Adrenal gland (tissue), 19 donors: ENCODE measurements at places on chromosomes 16 and 17.

DNA sequence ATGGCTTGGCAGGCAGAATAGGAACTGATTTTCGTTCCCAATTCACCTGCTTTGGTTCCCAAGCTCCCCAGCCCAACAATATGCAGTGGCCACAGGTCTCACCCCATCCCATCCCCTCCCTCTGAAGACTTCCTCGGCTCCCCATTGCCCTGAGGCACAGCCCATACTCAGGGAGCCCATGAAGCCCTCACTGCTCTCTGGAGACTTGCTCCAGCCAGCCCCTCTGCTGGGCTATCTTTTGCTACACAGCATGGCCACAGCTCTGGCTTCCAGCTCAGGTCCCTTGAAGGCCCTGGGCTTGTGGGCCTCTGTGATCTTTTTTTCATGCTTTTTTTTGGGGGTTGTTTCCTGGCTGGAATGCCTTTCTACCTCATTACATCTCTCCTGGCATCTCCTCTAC lies 8.5 kb upstream of the RNF222 start:
- no peak for DNase-seq

- DNase-seq, result no peak
These were observed 101.8 kb upstream of the CDH13 start for GRCh38 chr16:82524976-82525375.

- DNase-seq, result peak; percentile 52
These were observed at the start of gene MYO15B for GRCh38 chr17:75587675-75588595. Gene MYO15B, plus strand, starts transcription at chr17:75587800. Its CDS starts 258 bp downstream, at chr17:75588058.

- no peak for DNase-seq
These were observed 23.6 kb downstream of the CA4 start for GRCh38 chr17:60173304-60173819.

- DNase-seq, result no peak
These were observed 32.6 kb downstream of the CTCF start for GRCh38 chr16:67594956-67595355.

- DNase-seq, result peak; percentile 75
These were observed 32.1 kb downstream of the CCDC40 start for GRCh38 chr17:80068301-80069222.

GRCh38 chr17:39167476-39167875 lies 1.5 kb upstream of the ARL5C start:
- DNase-seq, result no peak

- no peak for DNase-seq
These were observed 336.1 kb downstream of the ZFHX3 start for GRCh38 chr16:72711823-72712222.

GRCh38 chr16:72620348-72620747 lies 427.6 kb downstream of the ZFHX3 start:
- no peak for DNase-seq

DNA sequence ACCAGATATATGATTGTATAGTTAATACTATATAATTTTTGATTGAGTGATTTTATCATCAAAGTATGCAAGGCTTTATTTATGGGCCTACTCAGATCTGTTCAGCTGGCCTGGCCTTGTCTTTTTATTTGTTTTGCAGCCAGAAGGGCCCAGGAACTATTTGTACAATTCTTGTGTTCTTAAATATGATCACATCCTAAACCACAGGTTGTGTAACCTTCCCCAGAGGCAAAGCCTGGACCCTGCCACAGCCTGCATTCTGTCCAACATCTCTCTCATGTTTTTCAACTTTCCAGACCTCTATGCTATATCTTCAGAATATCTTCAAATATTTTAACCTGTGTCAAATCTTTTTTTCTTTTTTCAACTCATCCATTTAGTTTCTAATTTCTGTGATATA lies 410.4 kb upstream of the MON1B start:
- DNase-seq, result no peak

GRCh38 chr16:84673203-84673535 lies 24.9 kb downstream of the KLHL36 start:
- DNase-seq, result no peak

DNA sequence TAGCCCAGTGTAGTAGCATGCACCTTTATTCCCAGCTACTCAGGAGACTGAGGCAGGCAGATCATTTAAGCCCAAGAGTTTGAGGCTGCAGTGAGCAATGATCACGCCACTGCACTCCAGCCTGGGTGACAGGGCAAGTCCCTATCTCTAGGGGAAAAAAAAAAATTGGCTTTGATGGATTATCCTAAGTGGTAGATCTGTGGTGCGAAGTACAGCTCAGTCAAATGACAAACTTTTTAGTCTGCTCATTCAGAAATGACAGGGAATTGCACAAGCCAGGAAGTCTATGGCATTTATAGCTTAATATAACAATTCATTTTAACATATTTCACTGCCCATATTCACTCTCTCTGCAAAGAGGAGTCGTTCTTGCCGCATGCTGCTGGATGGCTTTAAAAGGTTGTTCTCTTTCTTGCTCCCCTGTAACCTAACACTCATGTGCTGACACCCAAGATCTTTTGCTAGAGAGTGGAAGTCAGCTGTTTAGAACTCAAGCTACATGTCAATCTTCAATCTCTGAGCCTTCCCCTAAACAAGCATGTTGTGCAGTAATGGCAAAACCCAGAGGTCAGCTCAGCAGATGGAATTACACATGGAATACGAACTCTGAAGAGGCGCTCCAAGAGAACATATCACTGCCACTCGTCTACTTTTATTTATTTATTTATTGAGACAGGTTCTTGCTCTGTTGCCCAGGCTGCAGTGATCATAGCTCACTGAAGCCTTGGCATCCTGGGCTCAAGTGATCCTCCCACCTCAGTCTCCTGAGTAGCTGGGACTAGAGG lies 32.8 kb downstream of the RNF157 start:
- DNase-seq, result no peak

DNA sequence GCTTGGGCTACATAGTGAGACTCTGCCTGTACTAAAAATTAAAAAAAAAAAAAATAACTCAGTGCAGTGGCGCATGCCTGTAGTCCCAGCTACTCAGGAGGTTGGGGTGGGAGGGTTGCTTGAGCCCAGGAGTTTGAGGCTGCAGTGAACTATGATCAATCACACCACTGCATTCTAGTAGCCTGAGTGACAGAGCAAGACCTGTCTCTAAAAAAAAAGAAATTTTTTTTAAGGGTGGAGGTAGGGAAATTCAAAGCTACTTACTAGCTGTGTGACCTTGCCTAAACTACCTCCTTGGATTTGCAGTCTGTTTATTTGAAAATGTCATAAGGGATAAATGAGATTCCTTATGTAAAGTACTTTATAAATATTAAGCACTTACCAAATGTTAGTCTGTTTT lies 3.4 kb upstream of the SMPD3 start:
- no peak for DNase-seq

GRCh38 chr16:27449434-27450195 lies 47.6 kb downstream of the IL21R start:
- DNase-seq, result no peak

- peak; percentile 49 for DNase-seq
These were observed 356.2 kb downstream of the SEC14L1 start for GRCh38 chr17:77496831-77497577.

GRCh38 chr17:63917646-63918045 lies 993 bp downstream of the GH1 start:
- no peak for DNase-seq

GRCh38 chr17:64687961-64688360 lies 25.9 kb upstream of the SMURF2 start:
- no peak for DNase-seq

GRCh38 chr17:31231852-31232251 lies 65.2 kb downstream of the OMG start:
- no peak for DNase-seq

GRCh38 chr16:2056077-2056476 lies 8.3 kb downstream of the TSC2 start:
- DNase-seq, result no peak

GRCh38 chr17:43755389-43755875 lies 3.2 kb downstream of the SOST start:
- DNase-seq, result no peak

DNA sequence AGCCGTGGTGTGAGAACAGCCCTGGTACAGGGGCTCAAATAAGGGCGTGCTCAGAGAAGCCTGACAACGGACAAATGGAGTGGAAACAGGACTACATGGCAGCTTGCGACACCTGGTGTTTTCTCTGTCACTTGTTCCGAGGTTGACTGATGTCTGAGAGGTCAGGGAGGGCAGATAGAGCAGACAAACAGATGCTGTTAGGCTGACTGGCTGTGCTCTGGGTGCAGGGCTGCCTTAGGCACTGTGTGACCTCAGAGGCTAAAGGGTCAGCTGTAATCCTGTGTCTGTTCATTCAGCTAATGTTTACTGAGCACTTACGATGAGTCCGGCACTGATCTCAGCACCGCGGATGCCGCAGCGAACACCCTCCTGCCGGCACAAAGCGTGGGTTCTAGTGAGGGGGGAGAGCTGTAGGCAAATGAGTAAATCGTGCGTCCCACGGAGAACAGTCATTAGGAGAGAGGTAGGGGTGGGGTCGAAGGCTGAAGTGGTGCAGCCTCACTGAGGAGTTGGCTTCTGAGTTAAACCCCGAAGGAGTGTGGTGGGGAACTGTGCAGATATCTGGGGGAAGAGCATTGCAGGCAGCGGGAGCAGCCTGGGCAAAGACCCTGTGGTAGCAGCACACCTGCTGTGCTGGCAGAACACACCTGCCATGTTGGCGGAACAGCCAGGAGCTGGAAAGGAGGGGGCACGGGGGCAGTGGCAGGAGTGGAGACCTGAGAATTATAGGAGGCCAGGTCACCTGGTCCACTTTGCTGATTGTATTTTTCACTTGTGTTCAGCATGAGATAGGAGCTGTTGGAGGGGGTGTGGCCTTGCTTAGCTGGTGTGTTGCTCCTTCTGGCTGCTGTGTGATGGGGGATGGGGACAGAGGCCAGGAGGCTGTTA lies 35.0 kb downstream of the GPT2 start:
- DNase-seq, result no peak

DNA sequence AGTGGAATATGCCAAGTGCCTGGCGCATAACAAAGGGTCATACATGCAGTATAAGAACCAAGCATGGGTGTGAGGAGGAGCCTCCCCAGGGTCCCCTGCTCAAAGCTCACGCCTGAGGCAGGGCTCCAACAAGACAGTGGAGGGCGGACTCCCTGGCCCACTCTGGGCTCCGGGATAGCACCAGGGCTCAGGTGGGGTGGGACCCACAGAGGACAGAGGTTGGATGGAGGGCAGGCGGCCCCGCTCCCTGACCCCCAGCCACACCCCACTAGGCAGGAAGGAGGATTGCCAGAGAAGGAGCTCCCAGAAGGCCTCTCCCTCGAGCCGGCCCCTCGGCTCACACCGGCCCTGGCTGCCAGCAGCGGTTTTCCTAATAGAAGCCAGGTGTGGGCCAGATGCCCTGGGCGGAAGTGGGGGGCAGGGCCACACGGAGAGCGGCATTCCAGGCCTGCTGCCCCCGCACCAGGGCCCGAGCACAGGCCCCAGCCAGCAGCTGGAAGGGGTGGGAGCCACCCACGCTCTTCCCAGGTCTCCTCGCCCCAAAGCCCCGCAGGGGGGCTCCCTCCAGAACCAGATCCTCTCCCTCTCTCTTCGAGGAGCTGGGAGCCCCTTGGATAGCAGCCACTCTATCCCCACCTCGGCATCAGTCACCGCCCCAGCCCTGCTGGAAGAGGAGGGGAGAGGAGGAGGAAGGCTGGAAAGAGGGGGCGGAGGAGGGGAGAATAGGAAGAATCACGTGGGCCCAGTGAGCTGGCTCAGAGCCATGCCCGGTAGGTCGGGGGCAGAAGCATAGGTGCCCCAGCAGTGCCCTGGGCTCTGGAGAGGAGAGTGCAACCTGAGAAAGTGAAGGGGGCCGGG lies 21.0 kb downstream of the VASN start:
- no peak for DNase-seq

GRCh38 chr17:33615861-33616260 lies 322.8 kb upstream of the ASIC2 start:
- DNase-seq, result no peak

DNA sequence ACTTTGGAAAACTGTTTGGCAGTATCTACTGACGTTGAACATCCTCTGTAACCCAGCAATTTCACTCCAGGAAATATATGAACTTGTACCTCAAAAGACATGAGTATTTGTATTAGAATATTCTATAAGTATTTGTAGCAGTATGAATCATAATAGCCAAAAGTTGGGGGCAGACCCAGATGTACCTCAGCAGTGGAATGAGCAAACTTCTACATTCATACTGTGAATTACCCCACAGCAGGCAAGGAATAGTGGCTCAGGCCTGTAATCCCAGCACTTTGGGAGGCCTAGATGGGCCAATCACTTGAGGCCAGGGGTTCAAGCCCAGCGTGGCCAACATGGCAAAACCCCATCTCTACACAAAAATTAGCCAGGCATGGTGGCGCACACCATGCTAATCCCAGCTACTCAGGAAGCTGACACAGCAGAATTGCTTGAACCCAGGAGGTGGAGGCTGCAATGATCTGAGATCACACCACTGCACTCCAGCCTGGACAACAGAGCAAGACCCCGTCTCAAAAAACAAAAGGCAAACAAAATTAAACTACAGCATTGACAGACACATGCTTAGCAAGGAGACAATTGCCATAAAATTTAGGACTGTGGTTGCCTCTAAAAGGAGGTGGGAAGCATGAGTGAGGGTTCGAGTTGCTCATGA lies 11.2 kb upstream of the HELZ start:
- no peak for DNase-seq

GRCh38 chr17:46147296-46147695 lies 45.9 kb downstream of the KANSL1 start:
- no peak for DNase-seq

- DNase-seq, result peak; percentile 70
These were observed 5.3 kb downstream of the NEURL4 start for GRCh38 chr17:7323731-7324437.

DNA sequence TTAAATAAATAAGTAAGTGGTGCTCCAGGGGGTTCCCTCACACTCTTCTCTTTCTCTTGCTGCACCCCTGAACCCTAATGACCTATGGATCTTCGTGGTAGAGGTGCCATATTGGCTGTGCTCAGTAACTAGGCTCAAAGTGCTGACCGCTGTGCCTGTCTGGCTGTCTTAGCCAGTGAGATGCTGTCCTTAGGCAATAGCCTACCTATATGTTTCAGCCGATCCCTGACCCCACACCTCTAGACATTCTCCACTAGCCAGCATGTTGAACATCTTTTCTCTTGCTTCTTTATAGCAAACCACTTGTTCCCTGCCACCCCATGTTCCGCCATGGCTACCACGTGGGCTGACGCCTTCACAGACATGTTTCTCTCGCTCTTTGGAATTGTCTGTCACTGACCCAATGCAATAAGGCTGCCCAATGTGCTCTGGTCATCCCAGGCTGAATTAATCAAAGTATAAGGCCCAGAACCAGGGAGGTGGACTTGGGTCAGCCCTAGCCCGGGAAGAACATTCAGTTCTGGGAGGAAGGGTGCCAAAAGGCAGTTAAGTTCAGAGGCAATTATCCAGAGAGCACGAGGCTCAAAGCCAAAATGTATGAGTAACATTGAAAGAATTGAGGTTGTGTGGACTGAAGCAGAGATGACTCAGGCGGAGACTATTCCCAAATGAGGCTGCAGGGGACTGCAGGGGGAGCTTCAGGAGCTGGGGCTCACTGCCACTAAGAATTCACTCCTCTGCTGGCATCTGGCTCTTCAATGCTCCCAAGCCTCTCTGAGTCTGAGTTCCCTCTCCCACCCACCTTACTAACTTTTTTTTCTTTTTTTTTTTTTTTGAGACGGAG lies 28.7 kb upstream of the TNRC6A start:
- peak; percentile 92 for DNase-seq

DNA sequence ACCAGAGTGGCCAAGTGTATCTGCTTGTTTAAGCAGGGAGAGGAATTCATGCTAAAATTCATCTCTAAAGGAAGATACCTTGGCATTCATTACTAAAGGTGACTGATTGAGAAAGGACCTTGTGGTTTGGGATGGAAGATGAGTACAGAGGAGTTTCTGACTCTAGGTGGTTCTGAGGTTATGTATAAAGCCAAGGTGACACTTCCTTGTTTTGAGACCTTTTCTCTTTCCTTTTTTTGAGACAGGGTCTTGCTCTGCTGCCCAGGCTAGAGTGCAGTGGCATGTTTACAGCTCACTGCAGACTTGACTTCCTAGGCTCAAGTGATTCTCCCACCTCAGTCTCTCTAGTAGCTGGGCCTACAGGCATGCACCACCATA lies 9.1 kb downstream of the ABHD15 start:
- DNase-seq, result no peak
